Stimulated activated CD4-positive, alpha-beta T cell treated with anti-CD3 and anti-CD28 coated beads, TNF-alpha, amount 100 ng/mL, for 1 hour (primary cell): ENCODE measurements at places on chromosomes 5 and 9.

DNA sequence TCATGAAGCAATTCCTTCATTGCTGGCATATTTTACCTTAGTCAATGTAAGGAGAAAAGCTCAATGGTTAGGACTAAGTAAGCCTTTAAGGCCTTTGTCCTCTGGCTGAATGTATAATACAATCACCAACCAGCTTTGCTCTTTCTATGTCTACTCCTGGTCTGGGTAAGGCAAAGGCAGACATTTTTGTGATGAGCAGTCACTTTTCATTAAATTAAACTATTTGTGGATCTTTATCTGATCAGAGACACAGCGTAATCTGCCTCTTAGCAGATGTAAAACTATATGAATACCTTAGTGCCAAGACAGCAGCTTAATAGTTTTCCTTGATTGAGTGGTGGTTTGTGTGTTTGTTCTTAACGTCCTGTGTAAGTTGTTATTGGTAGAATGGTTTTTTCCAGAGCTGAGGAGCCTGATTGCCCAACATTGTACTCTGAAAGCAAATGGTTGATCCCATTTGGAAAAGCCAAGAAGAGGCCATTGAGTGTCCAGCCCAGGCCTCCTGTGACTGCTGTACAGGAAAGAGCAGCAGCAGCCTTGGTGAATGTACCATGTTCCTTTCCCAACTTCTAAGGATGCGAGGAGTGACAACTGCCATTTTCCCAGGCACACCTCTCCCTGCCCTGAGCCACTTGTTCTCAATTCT, 16.5 kb upstream of the CXXC5 start:
- no peak for DNase-seq

- no peak for DNase-seq
These were observed 89.3 kb downstream of the MACIR start for GRCh38 chr5:103347716-103348423.

- DNase-seq: no peak
These were observed 451.6 kb upstream of the CD180 start for GRCh38 chr5:67648201-67648671.

DNA sequence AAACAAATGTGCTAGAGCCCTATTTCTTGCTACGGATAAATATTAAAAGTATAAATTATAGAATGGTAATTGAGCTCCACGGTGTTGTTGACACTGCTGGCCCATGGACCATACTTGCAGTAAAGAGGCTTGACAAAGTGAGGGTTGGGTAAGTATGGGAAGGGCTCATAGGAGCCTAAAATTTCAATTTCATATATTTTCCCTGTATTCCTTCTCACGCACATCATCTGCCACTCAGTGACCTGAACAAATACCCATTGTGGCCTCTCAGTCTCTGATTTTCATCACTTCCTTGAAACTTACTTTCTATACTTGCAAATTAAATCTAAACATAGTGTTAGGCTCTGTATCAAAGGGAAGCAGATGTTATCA, 116.5 kb downstream of the PIK3R1 start:
- no peak for DNase-seq

DNA sequence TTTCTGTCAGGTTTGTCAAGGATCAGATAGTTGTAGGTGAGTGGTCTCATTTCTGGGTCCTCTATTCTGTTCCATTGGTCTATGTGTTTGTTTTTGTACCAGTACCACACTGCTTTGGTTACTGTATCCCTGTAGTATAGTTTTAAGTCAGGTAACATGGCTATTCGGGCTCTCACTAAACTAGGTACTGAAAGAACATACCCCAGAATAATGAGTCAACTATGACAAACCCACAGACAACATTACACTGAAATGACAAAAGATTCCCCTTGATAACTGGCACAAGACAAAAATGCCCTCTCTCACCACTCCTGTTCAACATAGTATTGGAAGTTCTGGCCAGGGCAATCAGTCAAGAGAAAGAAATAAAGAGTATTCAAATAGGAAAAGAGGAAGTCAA, 535.3 kb upstream of the CYLC2 start:
- no peak for DNase-seq

- DNase-seq: no peak
These were observed 33.1 kb downstream of the FANCC start for GRCh38 chr9:95284162-95285080.

DNA sequence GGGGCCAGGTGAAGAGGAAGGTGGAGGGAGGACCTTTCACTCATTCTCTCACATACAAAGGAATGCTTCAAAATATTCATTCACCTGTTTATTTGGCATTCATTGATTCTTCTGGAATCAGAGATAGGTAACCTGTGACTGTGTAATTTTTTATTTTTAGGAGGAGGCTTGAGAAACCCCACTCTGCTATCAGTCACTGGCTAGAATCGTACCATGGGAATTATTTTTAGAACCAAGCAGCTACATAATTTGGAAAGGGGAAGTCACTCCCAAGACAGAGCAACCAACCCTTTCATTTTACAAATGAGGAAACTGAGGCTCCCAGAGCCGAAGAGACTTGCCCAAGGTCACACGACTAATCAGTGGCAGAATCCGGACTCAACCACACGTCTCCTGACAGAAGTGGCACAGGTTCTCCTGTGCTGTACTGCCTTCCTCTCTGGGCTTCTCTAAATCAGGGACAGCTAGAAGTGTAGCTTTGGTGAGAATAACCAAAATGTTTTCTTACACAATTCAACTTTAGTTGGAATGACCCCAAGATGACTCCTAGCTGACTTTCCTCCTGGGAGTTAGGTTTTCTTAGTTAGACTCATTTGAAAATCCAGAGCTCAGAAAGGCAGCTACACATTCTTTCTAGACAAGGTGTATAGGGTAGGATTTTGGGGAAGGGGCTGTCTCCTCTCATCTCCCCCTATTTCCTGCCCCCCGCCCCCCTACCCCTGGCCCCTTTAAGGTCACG, 264.3 kb upstream of the PANK3 start:
- DNase-seq: no peak
